ENCODE measurements at places on chromosomes 11 and 22. TPM values are rescaled to one million over a fixed set of nuclear protein-coding genes. Genes with fewer than 3 reads are reported as not detected.

Gene CHRDL2
- total RNA-seq = not detected

Gene CD44
- total RNA-seq = 441 TPM

- DNase-seq = no peak
These were observed 116.8 kb downstream of the ARHGAP8 start for GRCh38 chr22:44869196-44869595.

DNA sequence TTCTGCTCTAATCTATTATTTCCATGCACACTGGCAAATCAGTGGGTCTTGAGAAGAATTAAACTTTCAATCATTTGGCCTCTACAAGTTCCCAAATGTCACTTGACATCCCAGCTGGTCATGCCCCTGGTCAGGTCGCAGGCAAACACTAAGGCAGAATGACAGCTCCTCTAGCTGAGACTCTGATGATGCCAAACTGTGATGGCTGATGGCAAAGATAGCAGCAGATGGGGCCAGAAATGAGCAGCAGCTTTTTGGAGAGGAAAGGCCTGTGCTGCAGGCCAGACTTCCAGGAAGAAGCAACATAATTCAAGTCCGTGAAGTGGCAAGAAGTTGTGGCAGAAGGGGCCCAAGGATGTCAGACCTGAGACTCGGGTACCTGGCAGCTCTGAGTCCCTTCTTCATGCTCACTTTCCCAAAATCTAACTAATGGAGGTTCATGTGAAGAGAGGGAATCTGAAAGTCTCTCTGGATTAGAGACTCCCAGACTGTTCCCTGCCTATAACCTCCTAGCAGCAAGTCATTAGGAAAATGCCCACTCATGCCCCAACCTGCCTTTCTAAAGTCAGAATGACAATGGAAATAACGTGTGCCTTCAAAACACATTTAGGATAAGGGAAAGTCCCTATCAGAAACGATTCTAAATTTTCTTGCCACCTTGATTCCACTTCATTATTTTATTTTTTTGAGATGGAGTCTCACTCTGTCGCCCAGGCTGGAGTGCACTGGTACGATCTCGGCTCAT lies 9.4 kb upstream of the PMM1 start:
- DNase-seq = no peak

DNA sequence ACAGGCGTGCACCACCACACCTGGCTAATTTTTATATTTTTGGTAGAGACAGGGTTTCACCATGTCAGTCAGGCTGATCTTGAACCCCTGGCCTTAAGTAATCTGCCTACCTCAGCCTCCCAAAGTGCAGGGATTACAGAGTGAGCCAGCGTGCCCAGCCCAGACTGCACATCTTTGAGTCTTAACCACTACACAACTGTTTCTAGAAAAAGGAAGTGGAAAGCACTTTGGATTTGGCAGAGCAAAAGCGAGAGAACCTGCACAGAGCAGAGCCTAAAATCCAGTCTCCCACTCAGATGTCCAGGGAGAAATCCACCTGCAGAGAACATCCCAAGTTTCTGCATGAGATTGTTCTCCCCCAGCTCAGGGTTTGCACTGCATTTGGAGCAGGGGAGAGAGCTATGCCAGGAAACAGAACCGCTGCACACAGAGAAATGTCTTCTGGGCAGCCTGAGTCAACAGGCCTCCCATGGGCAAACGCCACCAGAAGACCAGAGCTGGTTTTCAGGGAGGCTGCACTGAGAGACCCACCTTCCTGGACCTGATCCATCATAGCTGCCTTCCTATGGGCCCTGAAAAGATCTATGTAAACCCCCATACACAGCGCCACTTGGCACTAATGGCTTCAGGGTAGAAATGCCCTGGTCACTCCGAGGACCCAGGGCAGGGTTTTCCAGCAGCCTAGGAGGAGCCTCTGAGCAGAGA lies 54.0 kb downstream of the RPUSD4 start:
- DNase-seq = no peak

Data from fibroblast of villous mesenchyme (primary cell).